CD4-positive, alpha-beta T cell treated with Interleukin-21 for 1 hour (primary cell): ENCODE measurements at places on chromosomes 3 and 15.

- DNase-seq = no peak
Observed at GRCh38 chr3:63067999-63068645, 192.9 kb upstream of the CADPS start.

- DNase-seq = no peak
Observed at GRCh38 chr15:41891946-41892345, 1.9 kb downstream of the SPTBN5 start.

DNA sequence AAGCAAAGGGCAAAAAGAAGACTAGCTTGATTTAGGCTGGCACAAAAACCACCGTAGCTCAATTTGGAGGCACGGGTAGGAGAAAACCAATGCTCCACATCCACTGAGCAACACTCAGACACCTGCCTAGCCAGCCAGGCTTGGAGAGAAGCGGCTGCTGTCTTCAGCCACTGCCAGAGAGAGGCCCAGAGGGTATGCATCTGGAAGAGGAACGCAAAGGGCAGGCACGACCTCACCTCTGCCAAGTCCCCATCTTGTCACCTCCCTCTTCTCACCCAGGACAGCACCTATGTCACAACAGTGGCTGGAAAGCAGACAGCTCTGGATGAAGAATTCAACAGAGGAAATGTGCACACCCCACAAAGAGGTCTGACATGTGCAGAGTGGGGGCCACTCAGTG lies 93.5 kb downstream of the ADAMTS17 start:
- DNase-seq = no peak

- no peak for DNase-seq
Observed at GRCh38 chr15:33442449-33442848, 131.7 kb downstream of the RYR3 start.

- no peak for DNase-seq
Observed at GRCh38 chr15:50777042-50777441, 11.5 kb upstream of the SPPL2A start.

DNA sequence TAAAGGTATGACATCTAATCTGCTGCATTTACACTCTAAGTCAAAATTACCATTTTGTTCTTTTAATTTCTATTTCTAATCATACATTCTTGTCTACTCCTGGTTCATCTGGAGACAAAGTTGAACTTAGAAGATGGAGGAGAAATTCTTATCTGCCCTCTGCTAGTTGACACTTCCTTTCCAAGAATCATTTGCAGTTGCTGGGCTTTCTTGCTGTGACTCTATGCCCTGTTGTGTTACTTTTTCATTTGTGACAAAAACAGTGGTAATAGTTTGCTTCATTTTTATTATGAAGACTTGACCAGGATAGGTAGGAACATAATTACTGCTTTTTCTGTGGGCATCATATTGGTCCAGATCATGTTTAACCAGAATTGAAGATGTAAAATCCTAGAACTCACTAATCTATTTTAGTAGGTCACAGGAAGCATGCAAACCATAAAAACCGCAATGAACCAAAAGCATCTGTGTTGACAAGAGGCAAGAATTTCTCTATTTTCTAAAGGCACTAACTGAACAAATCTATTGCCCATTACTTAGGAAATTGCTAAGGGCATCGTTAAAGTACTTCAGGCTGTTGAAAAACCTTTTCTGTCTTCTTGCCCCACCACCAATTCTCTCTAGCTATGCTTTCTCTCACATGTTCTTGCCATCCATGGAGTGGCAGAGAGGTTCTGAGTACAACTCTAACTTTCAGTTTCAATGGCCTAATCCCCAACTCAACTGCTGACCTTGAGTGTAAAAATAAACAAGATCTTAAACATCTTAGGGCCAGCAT lies 4.2 kb upstream of the CCR2 start:
- DNase-seq = peak; percentile 43

DNA sequence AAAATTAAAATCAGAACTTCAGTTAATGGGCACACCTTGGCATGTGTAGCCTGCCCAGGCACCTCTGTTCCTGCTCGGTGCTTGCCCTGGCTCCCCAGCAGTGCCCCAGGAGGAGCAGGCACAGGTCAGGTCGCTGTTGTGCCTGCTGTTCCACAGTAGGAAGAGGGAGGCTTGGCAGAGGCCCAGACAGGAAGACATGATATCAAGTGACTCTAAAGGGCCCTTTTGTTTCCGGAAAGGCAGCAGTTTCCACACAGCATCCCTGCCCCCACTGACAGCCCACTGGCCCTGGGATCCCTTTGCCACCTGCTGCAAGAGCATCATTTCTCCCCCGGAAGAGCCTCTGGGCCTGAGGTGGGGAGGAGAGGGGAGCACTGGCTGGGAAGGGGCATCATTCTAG lies 40.5 kb upstream of the HES1 start:
- DNase-seq = no peak

DNA sequence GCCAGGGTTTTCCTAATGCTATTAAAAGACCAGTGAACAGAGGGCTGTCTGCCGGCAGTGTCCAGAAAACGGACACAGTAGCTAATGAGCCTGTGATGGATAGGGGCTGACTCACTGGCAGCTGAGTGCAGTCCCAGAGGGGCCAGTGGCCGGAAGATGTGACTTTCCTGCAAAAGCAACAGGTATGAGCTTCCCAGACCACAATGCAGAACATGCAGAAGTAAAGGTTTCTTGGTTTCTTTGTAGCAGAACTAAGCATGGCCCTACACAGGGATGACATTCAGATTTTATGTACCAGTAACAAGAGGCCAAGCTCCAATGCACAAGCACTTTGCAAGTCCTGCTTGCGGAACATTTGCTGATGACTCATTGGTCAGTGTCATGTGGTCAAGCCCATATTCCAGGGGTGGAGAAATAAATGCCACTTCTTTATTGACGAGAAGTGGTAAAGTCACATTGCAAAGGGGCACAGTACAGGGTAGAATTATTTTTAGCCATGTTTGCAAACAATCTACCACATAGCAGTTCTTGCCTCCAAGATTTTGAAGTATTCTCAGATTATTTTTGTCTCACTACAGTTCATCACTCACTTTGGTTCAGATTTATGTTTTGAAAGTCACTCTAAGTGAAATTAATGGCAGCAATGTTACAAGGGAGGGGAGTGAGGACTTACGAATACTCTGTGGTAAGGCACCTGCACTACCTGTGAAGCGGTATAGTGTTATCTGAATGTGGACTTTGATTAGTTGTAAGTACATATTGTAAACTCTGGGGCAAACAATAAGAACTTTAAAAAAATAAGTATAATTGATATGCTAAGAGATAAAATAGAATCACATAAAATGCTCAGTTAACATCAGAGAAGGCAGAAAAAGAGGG lies 263.3 kb downstream of the ABHD5 start:
- no peak for DNase-seq

DNA sequence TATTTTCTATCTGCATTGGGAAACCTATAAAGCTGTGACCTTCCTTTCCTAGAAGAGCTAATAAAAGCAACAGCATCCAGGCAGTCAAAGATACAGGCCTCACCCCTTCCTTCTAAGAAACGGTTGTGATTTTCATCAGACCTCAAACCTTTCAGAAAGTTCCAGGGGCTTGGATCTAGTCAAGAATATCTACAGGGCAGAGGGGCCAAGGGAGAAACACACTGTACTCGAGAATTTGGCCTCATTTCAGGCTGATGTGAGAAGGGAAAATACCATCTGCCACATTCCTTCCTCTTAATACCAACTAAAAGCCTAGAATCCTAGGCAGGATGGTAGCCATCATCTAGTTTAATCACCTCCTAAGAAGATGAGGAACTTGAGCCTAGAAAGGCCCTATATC lies 24.5 kb upstream of the BCL6 start:
- no peak for DNase-seq

GRCh38 chr3:119927190-119927589 lies 145.3 kb downstream of the NR1I2 start:
- no peak for DNase-seq

DNA sequence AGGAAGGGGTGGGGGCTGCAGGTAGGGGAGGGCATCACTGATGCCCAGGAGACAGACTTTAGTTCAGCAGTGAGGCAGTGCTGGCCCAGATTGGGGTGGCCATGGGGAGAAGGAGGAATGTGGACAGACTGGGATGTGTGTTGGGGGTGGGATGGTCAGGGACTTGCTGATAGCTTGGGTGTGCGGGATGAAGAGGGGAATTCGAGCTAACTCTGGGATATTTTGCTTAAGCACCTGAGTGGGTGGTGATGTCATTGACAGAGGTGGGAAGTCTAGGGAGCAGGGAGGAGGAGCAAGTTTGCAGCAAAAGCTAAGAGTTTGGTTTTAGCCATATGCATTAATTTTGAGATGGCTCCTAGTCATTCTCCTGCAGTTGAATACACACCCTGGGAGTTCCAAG lies 207.5 kb downstream of the RPLP1 start:
- DNase-seq = no peak

DNA sequence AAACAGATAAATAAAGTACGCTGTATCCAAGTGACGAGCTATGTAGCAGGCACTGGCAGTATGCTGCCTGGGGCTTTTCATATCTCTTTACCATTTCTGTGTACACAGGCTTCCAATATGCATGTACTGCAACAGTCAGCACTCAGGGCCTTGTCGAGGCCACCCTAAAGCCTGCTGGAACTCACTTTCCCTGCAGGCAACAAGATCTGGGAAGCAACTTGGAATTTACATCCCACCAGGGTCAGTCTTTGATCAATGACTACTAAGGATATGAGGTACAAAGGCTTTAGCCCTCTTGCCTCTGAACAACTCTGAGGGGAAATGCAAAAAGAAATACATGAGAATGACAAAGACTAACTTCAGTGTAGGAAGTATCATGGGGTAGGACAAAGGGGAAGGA lies 101.8 kb upstream of the ARL6 start:
- DNase-seq = no peak

GRCh38 chr3:161388855-161389254 lies 17.5 kb upstream of the SPTSSB start:
- DNase-seq = no peak

- no peak for DNase-seq
Observed at GRCh38 chr15:38376081-38376480, 77.8 kb upstream of the FAM98B start.

- DNase-seq = no peak
Observed at GRCh38 chr3:12842469-12842868, 1.1 kb upstream of the RPL32 start.

DNA sequence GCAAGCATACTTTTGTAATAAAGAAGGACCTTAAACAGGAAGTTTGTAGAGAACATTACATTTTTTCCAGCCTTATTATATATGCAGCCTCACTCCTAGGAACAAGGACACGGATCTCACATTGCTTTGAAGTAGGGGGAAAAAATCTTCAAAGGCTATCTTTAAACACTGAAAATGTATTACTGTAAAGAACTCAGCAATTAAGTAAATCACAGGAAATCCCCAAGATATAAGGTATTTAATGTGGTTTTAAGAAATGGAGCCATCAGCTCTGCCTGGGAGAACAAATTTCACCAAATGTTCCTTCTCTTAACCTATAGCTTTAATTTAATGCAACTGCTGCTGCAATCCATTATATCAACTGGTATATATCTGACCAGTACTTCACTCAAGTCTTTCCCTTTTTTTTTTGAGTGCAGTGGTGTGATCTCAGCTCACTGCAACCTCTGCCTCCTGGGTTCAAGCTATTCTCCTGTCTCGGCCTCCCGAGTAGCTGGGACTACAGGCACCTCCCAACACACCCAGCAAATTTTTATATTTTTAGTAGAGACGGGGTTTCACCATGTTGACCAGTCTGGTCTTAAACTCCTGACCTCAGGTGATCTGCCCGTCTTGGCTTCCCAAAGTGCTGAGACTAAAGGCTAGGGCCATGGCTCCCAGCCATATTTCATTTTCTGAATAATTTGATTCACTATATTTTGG lies 2.8 kb downstream of the BTLA start:
- peak; percentile 36 for DNase-seq

- no peak for DNase-seq
Observed at GRCh38 chr3:177802151-177802900, 605.0 kb upstream of the TBL1XR1 start.

DNA sequence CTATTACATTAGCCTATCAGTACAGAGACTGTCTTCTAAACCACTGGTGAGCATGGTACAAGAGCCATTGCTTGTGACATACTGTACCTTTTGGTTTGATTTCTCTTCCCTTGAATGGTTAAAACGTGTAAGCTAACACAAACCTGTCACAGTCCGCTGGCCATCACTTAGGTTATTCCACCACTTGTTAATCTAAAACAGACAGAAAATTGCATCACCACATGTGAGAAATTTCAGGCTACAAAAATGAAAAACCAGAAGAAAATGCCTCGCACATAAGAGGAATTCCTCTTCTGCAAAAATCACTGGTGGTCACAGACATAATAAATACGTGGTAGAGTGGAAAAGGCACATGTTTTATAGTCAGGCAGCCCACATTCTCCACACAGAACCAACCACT lies 22.1 kb downstream of the PARL start:
- no peak for DNase-seq

DNA sequence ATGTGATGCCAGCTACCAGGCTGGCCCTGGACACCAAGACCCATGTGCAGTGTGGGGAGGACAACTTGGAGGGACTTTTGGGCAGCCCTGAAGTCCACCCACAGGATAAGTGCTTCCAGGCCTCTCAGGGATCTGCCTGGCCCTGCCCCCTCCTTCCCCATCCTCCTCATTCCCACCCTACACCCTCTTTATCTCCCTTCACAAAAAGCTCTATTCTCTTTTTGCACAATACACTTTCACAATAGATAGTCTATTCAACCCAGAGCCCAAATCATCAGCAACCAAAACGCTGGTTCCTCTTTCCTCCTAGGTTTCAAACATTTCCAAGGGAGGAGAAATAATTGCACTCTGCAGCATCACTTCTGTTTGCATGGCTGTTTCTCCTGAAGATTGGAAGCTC lies 7.8 kb upstream of the ZNF710 start:
- DNase-seq = no peak

DNA sequence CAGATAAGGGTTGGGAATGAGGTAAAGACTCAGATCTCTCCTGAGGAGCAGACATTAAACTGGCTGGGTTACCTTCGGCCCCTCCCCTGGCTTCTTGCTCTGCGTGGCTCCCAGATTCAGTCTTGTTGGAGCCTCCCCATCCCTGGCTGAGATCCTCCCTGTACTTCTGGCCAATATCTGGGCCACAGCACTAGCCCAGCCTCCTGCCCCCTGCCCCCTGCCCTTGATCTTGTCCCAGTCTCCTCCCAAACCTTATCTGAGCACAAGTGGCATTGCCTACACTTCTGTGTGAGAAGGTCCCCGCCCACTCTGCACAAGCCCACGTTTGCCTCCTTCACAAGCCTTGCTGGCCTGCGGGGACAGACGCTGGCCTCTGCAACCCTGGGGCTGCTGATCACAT lies 16.8 kb downstream of the PLA2G4F start:
- DNase-seq = no peak

DNA sequence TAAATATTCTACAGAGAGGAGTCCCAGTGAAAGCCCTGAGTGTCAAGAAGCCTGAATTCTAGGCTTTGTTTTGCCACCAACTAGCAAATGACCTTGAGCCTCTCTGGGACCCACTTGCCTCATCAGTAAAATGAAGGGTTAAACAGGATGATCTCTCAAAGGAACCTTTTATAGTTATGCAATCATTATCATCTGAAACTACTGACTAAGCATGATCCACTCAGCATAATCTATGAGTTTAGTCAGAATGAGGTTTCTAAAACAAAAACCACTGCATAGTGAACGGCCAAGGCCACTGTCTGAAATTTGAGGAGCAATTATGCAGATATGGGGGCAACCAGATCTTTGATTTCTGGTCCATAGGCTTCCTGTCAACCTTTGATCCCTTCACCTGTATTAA lies 319.0 kb downstream of the MECOM start:
- DNase-seq = no peak
